ENCODE measurements at places on chromosomes 1 and 21.

DNA sequence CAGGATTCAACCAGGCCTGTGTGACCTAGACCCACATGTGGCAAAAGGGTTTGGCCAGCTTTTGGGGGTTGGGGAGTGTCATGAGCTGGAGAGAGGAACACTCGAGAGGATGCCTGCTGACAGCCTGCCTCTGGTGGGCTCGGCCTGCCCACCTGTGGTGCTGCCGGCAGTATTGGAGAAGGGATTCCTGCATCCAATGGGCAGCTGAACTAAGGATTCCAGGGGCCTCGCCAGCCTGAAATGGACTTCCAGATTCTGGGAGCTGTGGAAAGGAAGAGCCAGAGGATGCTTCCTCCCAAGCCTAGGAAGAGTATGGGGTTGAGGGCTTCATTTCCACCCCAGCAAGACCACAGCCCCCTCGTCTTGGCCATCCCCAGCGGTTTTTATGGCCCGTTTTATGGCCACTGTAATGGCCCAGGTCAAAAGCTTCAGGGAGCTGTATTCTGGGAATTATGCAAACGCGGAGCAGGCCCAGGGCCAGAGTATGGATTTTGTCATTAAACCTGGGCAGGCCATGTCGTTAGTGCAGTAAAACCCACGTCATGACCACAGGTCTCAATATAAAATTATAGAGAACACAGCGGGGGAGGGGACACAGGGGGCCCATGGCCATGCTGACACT lies 63.6 kb downstream of the TMEM53 start:
- no peak for DNase-seq

- DNase-seq: no peak
These were observed 108.3 kb downstream of the POU2F1 start for GRCh38 chr1:167328816-167329483.

DNA sequence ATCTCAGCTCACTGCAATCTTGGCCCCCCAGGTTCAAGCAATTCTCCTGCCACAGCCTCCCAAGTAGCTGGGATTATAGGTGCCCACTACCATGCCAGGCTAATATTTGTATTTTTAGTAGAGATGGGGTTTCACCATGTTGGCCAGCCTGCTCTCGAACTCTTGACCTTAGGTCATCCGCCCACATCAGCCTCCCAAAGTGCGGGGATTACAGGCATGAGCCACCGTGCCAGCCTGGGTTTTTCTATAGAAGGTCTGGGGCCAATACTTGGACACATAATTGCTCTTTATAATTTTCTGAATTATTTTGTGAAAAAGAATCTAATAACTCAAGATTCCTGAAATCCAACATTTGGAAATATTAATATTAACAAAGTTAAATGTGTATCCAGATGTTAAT lies 1267.7 kb upstream of the ADGRL4 start:
- no peak for DNase-seq

DNA sequence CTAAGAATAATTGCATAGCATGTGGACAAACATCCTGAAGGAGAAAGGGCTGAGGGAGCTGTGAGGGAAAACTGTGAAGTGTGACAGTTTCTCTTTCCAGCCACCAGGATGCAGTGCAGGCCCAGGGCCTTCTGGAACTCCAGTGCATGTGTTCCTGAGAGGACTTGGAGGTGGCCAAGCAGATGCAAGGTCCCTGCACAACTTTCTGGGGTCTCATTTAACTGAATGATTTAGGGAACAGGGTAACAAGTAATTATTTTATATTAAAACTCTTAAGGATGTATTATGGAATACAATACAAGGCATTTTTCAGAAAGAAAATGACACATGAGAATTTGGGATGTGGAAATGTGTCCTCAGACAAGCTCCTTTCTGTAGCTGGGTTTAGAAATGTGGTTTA lies 61.2 kb upstream of the MCOLN3 start:
- DNase-seq: peak; percentile 81

DNA sequence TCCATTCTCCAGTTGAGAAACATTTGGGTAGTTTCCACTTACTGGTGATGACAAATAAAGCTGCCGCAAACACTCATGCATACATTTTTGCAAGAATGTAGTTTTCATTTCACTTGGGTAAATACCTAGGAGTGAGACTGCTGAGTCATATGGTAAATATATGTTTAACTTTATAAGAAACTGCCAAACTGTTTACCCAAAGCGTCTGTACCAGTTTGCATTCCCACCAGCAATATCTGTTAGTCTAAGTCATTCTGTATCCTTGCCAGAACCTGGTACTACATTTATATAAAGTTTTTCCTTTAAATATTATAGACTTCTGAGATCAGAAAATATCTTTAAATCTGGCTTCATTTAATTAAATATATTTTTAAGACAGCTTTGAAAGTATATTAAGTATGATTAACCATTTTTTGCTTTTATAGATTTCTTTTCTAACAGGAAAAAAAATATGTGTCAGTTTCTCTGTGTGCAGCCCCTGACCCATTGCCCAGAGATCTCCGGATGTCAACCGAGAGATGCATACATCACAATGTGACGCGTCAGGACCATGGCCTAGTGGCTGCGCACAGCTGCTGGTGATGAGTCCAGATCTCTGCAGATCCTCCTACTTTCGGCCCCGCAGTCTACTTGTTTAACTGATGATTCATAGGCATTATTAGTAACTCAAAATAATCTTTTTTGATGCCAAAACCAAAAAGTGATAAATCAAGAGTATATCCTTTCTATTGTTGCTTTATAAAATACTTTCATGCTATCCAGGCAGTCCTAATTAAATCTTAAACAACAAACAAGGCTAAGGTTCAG lies 227.1 kb upstream of the MAP1LC3C start:
- no peak for DNase-seq

DNA sequence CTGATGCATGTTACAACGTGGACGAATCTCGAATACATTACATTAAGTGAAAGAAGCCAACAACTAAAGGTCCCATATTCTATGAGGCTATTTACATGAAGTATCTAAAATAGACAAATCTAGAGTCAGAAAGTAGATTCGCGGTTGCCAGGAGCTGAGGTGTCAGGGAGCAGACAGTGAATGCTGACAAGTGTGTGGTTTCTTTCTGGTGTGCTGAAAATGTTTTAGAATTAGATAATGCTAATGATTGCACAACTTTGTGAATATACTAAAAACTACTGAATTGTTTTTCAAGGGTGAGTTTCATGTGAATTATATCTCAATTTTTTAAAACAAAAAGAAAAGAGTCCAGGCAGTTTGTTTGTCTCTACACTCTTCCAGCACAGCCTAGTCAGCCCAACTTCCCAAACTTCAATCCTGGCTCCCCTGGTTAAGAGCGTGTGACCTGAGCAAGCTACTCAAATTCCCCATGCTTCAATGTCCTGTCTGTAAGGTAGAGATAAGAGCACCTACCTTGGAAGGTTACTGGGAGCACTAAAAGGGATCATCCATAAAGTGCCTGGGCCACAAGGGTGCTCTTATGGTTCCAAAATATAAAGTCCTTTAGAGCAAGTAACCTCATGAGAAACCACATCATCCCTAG lies 20.9 kb downstream of the HLCS start:
- DNase-seq: peak; percentile 53

DNA sequence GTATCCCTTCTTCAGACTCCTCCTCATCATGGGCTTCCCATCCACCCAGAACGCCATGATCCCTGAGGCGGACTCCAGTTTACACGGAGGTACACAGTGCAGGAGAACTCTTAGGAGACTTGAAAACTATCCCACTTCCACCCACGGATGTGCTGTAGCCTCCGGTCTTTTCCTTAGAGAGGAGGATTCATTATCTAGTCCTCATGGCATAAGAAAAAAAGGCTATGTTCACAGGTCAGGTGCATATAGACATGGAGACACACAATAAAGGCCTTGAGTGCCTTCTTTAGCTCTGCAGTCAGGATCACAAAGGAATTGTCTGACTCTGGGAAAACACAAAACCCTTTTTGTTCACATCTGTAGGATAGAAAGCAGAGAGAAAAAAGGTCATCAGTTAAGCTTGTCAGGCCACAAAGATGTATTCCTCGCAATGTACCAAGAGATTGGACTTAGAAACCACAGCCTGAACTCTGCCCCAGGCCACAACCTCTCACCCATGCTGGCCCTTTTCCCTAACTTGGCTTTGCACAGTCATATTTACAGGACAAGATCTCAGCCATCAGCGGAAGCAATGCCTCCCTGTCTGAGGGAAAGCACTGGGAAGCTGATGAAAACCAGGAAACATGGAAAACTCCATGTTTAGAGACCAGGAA lies 9.0 kb downstream of the CRP start:
- no peak for DNase-seq

GRCh38 chr1:231099311-231099710 lies 59.3 kb upstream of the FAM89A start:
- no peak for DNase-seq

DNA sequence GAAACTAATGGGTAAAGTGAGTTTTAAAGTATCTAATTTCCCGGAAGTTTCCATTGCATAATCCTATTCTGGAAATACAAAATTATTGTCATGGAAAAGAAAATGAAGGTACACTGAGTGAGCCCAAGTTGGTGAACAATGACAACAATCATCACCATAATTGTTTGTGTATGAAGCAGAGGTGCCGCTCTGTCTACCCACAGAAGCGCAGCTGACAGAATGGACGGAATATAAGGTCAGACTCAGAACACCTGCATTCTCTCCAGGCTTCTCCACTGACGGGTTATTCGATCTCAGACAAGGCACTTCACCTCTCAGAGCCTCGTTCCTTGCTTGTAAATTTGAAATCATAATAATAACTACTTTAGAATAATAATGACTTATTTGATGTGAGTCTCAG lies 99.1 kb upstream of the NGF start:
- DNase-seq: no peak

GRCh38 chr1:72034827-72035226 lies 247.5 kb downstream of the NEGR1 start:
- no peak for DNase-seq

GRCh38 chr1:7346070-7346596 lies 425.0 kb upstream of the VAMP3 start:
- DNase-seq: no peak

- no peak for DNase-seq
These were observed 38.7 kb downstream of the ALPL start for GRCh38 chr1:21547876-21548275.

GRCh38 chr1:188325211-188325610 lies 1496.5 kb downstream of the PLA2G4A start:
- no peak for DNase-seq

GRCh38 chr1:215661033-215661432 lies 93.9 kb downstream of the KCTD3 start:
- no peak for DNase-seq

DNA sequence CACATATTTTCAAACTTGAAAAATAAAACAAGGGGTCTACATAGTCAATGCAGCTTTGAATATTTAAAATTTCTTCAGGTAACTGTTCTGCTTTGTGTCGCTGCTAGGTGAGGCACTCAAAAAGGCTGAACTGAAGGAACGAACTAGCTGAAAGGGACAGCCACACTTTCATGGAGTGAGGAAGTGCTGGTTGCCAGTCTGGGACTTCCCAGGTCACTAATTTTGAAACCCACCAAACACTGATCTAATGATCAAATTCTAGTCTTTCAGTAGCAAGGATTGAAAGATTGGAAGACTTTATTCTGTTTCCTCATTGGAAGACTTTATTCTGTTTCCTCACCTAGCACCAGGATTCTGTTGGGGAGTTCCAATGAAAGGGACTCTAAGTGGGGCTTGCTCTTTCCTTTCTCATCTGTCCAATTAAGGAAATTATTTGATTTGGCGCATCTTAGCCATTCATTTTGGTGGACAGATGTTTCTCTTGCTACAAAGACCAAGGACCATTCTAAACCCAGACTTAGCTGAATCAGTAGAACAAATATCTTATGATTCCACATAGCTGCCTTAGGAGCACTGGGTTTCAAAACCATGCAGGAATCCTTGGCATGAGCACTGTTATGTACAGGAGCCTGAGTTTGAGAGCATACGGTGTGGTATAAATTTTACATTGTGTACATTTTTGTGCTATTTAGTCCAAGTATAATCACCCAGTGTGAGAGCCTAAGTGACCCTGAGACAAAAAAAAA lies 10.9 kb upstream of the ARID1A start:
- DNase-seq: no peak

DNA sequence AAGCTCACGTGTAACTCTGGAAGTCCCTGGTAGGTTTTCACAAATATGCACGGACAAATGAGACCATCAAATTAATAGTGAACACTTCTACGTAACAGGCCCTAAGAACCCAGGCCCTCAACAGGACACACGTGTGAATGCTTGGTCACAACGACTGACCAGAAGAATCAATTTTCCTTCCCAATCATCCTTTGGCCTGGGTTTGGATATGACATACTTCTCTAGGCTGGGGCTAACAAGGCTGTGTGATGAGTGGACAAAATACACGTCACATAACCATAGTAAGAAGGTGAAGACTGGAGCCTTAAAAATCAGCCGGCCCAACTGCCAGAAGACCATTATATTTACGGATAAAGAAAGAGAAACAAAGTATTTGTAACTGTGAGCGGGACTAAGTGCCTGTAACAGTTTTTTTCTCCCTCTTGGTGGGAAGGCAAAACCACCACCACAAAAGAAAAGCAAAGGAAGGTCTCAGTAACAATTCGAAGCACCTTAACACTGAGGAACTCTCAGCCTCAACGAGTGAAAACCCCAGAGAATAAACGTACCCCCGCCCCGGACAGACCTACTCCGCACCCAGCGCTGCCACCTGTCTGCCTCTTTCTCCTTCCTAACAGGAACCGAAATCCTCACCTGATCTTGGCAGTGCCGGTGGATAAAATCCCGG lies 450 bp downstream of the SDE2 start:
- peak; percentile 84 for DNase-seq
